ENCODE measurements at places on chromosomes 3 and 15.

- no peak for DNase-seq
Measured at GRCh38 chr3:45954306-45954705, 11.0 kb downstream of the CXCR6 start.

GRCh38 chr15:25830844-25831451 lies 32.2 kb downstream of the ATP10A start:
- no peak for DNase-seq

DNA sequence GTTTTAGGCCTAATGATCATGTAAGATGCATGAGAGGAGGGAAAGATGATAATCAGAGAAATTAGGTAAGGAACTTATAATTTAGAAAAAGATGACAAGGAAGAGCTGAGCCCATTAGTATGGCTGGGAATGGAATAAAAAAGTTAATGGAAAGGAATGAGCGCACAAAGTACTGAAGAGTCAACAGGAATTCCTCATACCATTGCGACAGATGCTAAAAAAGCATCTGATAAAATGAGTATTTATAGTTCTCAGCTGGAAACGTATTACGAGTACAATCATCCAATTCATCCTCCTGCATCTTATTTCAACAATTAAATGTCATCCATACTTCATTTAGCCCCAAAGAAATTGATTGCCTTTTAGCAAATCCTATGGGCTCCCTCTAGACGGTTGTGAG lies 58.9 kb downstream of the TMCC1 start:
- no peak for DNase-seq

- DNase-seq, result no peak
Measured at GRCh38 chr3:112778353-112778948, 68.2 kb downstream of the CD200R1L start.

DNA sequence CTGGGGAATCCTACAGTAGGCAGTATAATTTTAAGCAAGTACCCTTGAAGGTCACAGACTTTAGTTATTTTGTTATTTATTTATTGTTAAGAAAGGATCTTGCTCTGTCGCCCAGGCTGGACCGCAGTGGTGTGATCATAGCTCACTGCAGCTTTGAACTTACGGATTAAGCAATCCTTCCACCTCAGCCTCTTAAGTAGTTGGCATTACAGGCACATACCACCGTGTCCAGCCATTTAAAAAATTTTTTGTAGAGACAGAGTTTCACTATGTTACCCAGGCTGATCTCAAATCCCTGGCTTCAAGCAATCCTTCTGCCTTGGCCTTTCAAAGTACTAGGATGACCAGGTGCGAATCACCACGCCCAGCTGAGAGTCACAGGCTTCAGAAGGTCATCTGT lies 22.1 kb upstream of the SH3BP5 start:
- no peak for DNase-seq

DNA sequence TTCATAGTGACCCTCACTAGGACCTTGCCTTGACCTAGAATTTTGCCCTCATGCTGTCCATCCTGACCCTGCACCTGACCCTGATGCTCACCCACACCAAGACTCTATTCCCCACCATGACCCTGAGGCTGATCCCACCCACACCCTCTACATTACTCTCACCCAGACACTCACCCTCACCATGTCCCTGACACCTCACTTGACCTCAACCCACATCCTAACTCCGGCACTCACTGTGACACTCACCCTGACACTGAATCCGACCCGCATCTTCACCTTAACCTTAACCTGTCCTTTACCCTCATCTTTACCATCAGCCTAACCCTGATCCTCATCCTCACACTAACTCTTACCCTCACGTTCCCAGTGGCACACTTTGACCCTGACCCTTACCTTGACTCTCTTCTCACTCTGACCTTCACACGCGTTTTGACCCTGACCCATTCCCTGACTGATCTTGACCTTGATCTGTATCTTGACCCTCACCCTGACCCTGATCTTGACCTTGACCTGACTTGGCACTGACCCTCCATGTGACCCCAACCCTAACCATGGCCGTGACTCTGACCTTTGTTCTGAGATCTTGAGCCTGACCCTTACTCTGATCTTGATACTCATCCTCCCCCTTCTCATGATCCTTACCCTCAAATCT lies 22.2 kb upstream of the SLC25A26 start:
- no peak for DNase-seq

- no peak for DNase-seq
Measured at GRCh38 chr3:53773021-53773436, 73.2 kb downstream of the CHDH start.
